ENCODE measurements at places on chromosomes 6 and 20.

- DNase-seq: no peak
Observed at GRCh38 chr6:148831531-148831930, 84.7 kb downstream of the UST start.

- peak; percentile 59 for DNase-seq
Observed at GRCh38 chr6:127515794-127516661, 3.1 kb downstream of the MTCL3 start.

DNA sequence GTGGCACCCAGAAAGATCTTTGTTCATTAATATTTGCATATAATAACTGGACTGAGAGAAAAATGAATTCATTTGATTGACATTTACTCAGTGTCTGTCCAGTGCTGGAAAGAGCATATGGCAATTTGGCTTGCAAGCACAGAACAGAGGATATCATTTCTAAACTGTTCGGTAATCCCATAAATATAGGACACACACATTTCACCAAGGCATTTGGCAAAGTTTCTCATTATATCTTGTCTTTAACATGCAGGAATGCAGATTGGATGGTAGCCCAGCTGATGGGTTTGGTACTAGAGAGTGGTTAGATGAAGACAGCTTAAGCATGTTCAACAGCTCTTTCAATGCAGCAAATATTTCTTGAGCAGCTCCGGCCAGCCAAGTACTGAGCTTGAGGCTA, 259.2 kb downstream of the PRKN start:
- DNase-seq: no peak

DNA sequence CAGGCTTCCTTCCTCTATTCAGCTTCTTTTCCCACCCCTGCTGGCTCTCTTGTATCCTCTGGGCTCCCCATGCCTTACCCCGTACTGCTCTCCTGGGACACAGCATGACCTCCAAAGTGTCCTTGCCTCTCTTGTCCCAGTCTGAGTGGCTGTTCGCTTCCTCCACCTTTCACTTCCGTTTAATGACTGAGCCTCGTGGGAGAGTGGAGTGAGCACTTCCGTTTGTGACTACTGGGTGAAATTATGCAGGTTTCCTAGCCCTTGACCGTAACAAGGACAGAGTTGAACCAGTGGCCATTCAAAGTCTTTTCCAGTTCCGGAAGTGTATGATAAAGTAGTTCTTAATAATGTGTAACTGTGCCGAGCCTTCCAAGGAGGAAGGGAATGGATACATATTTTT, 109.2 kb downstream of the ARID1B start:
- DNase-seq: no peak

DNA sequence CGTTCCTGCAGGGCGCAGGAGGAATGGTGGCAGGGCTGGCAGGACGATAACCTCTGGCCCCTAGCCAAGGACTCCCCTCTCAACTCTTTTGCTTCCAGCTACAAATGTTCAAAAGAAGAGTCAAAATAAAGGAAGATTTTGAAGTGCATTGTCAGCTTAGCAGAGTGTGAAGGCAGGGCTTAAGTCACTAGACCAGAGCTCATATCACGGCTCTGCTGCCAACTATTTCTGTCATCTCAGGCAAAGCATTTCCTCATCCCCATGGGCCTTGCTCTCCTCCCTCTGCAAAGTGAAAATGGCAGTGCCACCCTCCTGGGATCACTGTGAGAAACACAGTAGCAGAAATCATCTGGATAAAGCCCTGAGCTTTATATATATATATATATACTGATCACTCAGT, 36.7 kb downstream of the CFAP61 start:
- no peak for DNase-seq

GRCh38 chr20:25454153-25454900, 46.9 kb downstream of the GINS1 start:
- no peak for DNase-seq

GRCh38 chr20:60152792-60153191, 194.6 kb downstream of the CDH26 start:
- no peak for DNase-seq

- DNase-seq: no peak
Observed at GRCh38 chr6:24915641-24916040, 20.1 kb downstream of the RIPOR2 start.

Measured in HS-5 (cell line).